ENCODE measurements at places on chromosomes 7 and 10.
A peak's percentile ranks its signal among the peaks of the same experiment; 100 is the strongest.

DNA sequence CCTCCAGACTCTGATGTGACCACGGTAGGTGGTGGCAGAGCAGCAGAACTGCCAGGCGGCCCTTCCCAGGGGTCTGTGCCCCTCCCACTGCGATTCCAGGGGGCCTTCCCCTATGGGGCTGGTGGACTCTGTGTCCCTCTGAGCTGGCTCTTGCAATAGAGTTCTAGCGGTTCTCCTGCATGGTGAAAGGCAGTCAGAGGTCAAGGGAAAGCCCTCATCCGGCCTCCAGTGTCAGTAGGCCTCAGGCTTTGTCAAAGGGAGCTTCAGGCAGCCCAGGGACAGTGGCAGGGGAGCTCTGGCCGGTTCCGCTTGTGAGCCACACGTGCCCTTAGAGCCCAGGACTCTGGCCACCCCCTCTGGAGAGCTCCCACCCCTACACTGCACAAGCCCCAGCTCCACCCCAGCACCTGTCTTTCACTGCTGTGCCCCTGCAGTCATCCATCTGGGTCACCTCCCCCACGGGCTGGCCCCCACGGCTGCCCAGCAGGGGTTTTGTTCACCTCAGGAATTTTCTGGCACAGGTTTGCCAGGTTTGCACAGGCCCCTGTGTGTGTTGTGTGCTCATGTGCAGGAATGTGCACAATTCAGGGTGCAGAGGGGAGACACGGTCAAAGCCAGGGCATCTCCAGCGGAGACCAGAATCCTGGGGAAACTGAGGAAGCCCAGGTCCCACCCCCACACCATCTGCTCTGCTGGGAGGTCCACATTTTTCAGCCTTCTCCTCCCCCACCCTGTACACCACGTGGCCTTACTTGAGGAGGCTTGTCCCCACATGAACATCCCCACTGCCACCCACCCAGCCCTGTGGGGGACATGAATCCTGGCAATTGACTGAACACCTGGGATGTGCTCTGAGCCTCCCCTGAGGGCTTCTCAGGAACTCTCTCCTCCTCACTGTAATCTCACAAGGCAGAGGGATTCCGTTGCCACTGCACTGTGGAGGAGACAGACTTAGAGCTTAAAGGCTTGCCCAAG is 23.8 kb downstream of the C10orf105 start:
- no peak for DNase-seq

GRCh38 chr10:101036726-101037125 is 5.7 kb downstream of the SFXN3 start:
- DNase-seq = no peak

- no peak for DNase-seq
Measured at GRCh38 chr7:50404392-50404791, 45.8 kb downstream of the FIGNL1 start.

GRCh38 chr7:143205560-143206293 is 16.1 kb upstream of the TAS2R40 start:
- DNase-seq = no peak

DNA sequence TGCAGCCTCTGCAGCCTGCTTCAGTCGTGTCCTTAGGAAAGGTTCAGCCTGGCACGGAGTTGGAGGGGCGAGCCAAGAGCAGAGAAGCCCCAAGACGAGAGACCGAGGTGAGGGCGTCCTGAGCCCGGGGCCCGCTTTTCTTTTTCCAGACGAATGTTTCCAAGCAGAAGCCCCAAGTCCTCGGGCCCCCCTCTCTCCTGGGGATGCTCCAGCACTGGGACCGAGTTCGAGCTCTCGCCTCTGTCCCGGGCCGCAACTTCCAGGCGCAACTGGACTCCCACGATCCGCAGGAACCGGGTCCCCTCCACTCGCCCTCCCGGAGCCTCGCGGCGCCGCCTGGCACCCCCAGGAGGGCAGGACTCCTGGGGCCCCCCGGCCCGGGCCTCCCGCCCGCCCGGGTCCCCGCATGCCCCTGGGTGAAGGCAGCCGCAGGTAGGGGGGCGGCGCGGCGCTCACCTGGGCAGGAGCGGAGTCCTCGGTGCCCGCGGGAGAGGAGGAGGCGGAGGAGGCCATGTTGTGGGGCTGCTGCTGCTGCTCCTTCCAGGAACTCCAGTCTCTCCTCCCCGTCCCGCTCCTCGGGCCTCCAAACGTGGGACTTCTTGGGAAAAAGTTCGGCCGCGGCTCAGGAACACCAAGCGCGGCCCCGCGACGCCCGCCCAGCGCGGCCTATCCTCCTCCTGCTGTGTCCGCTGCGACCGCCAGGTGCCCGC is 45.3 kb upstream of the CDK1 start:
- no peak for DNase-seq

DNA sequence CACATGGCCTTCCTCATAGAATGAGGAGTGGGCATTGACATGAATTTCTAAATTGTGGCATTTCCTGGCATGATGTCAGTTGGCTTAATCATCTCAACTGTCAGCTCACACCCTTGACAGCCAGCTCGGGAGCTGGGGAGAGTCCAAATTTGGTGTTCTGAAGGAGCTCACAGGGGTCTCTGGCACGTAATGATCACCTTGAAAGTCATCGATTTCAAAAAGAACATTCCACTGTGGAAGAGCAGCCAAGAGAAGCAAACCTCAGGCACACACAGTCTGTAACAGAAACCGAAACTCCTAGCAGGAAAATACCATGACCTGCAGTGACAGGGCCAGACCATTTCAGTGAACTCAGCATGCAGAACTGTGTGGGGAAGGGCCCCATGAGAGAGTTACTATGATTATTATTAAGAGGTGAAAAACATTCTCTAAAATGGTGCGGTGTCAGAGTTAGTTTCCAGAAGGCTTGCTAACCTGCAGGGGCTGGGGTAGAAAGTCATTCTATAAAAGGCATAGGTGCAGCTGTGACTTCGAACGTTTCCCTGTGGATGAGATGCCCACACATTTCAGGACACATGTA is 26.4 kb upstream of the KLF6 start:
- no peak for DNase-seq

GRCh38 chr7:139186146-139186545 is 44.9 kb upstream of the UBN2 start:
- no peak for DNase-seq

DNA sequence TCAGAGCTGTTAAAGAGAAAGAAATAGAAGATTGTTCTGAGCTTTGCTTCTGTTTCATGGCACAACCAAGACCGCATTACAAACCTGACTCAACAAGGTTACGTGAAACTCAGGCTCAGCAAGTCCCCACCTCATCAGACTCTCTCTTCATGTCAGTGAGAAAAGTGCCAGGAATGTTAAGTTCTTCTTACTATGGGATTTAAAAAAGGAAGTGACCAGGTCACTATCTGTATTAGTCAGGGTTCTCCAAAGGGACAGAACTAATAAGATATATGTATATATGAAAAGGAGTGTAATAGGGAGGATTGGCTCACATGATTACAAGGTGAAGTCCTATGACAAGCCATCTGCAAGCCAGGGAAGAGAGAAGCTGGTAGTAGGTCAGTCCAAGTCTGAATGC is 25.4 kb upstream of the PAPSS2 start:
- no peak for DNase-seq

- DNase-seq = no peak
Measured at GRCh38 chr10:6050801-6051445, 11.2 kb downstream of the IL2RA start.

DNA sequence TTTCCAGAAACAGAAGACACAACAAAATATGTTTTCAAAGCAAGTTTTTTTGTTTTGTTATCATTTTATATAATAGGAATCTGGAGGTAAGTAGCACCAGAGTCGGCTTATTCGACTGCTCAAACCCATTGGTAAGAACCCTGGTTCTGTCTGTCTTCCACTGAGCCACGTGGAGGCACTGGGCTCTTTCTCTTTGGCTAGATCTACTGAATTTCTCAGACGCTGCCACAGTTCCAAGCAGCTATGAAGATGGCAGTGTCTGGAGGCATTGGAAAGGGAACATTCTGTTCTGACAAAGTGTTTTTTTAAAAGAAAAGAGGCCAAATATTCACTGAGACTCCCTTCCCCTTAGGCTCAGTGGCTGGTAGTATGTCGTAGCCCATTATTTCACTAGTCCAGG is 338.8 kb downstream of the NRG3 start:
- no peak for DNase-seq

DNA sequence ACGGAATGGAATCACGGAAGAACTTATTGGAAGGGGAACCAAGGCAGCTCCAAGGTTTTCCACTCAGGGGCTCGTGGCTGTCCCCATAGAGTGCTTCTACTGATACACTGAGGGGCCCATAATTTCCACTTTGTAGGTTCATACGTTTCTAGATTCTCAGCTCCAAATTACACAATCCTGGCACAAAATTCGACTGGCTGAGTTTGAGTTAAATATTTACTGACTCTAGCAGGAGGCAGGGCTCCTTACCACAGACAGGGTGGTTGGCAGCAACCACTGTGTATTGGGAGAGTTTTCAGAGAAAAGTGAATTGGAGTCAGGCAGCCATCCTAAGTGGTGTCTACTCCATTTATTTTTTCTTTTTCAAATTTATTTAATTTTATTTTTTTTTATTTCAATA is 55.4 kb upstream of the SEC61G start:
- DNase-seq = no peak

- DNase-seq = no peak
Measured at GRCh38 chr7:136086712-136087111, 109.6 kb upstream of the MTPN start.

- DNase-seq = no peak
Measured at GRCh38 chr10:32461203-32461602, 15.3 kb downstream of the CCDC7 start.

- DNase-seq = no peak
Measured at GRCh38 chr10:91597197-91597881, 35.5 kb downstream of the PPP1R3C start.

GRCh38 chr10:78944723-78945312 is 123.9 kb upstream of the ZMIZ1 start:
- peak; percentile 88 for DNase-seq

DNA sequence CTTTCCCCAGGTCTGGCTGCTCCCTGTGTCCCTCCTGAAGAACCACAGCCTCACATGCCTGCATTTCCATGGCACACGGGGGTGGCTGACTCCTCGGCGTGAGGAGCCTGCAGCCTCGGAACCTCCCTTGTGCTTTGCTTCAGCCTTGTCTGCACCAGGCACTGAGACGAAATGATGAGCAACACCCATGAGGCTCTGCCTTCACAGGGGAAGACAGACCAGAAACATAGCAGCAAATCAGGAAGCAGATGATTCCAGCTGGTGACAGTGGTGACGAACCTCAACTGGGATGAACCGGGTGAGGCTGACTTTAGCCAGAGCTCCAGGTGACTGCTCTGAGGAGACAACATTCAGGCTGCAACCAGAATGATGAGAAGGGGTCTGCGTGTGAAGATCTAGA is 84.5 kb upstream of the SMNDC1 start:
- DNase-seq = no peak

GRCh38 chr10:60611291-60611747 is 167.0 kb upstream of the CDK1 start:
- DNase-seq = peak; percentile 7

DNA sequence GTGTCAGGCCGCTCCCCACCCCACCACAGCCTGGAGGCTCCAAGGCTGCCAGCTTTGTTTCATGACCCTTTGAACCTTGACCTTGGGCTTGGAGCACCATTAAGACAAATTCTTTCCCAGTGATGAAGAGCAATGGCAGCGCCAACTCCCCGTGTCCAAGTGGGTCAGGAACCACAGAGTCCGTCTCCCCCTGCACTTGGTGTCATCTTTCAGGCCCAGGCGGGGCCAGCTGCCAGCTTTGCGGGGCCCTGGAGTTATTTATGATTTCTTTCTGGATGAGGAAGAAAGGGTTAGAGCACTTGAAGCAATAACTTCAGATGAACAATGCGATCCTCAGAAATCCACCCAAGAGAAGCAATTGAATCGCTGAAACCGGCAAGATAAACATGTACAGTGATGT is 110.8 kb downstream of the MYL10 start:
- no peak for DNase-seq

- no peak for DNase-seq
Measured at GRCh38 chr10:59331661-59332060, 30.7 kb downstream of the FAM13C start.

DNA sequence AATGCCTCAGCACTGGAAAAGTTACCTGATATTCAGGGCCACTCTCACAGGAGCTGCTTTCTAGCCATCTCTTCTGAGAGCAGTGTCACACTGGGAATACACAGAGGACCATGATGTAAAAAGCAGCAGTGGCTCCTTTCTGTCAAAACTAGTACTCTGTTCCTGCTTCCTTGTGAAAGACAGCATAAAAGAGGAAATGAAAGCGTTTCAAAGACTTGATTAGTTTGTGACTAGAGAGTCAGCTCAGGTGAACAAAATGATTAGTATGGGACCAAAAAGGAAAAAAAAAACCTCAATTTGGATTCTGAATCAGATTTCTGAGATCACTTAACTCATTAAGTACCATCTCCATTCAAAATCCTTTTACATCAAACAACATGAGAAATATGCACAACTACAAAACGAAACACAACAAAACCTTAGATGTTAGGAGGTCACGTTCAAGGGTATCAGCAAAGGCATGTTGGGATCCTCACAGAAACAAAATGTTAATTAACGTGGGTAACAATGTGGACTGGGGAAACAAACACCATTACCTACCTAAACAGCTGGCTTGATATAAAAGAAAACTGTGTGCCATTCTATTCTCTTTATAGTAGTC is 103.7 kb downstream of the MACC1 start:
- DNase-seq = no peak

GRCh38 chr10:130463876-130464364 is 327.7 kb downstream of the GLRX3 start:
- no peak for DNase-seq

DNA sequence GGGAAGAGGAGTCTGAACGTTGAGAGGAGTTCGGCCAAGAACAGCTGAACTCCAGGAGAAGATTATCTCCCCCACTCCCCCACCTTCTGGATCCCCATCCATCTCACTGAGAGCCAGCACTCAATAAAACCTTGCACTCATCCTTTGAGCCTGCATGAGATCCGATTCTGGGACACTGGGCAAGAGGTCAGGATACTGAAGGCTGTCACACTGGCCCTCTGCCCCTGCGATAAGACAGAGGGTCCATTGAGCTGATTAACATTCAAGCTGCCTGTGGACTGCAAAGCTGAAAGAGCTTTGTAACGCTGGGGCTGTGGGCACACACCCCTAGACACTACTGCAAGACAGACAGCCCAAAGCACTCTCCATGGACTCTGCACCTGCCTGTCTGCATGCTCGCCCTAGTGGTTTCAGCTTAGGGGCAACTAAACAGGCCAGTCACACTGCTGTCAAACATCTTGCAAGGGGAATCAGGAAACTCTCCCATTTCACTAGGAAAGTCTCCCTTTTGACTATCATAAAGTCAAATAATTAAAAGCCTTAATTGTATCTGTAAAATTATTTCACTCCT is 42.3 kb upstream of the CNTNAP2 start:
- no peak for DNase-seq

GRCh38 chr7:110168010-110168409 is 922.9 kb upstream of the LRRN3 start:
- no peak for DNase-seq

Data from brain pericyte (primary cell).